ENCODE measurements at places on chromosomes 6 and 20.

GRCh38 chr6:133683308-133683580 is 205.7 kb upstream of the TCF21 start:
- no peak for DNase-seq

- DNase-seq: no peak
Observed at GRCh38 chr20:59832406-59833363, 100.8 kb downstream of the SYCP2 start.

GRCh38 chr6:1424306-1424927 is 35.0 kb downstream of the FOXF2 start:
- peak; percentile 62 for DNase-seq

DNA sequence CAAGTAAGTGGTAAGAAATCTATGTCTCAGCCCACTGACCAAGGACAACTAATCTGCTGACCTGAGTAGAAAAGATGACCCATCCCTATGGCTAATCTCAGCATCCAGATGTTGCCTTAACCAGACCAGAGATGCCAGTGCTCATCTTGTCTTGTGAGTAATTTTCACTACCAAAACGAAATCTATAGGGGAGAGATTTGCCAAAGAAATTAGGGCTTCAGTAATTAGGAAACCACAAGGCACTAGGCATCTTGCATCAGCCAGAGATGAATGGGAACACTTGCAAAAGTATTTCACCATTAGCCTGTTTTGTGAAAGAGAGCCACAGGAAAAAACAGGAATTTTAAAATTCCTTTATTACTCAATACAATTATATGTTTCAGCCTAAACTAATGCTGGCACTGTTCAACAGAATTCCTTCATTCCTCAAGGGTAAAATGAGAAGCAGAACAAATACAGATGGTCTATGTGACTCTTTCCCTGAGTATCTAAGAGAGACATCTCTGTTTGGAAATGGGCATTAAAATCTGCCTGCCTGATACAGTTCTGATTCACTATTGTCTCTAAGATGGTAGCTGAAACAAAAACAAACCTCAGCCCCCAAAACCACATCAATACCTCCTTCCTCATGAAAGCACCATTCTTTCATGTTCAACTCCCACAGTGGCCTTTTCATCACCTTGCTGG is 87.8 kb downstream of the GMDS start:
- DNase-seq: no peak

GRCh38 chr6:133951227-133951626 is 1.8 kb upstream of the TBPL1 start:
- DNase-seq: no peak

DNA sequence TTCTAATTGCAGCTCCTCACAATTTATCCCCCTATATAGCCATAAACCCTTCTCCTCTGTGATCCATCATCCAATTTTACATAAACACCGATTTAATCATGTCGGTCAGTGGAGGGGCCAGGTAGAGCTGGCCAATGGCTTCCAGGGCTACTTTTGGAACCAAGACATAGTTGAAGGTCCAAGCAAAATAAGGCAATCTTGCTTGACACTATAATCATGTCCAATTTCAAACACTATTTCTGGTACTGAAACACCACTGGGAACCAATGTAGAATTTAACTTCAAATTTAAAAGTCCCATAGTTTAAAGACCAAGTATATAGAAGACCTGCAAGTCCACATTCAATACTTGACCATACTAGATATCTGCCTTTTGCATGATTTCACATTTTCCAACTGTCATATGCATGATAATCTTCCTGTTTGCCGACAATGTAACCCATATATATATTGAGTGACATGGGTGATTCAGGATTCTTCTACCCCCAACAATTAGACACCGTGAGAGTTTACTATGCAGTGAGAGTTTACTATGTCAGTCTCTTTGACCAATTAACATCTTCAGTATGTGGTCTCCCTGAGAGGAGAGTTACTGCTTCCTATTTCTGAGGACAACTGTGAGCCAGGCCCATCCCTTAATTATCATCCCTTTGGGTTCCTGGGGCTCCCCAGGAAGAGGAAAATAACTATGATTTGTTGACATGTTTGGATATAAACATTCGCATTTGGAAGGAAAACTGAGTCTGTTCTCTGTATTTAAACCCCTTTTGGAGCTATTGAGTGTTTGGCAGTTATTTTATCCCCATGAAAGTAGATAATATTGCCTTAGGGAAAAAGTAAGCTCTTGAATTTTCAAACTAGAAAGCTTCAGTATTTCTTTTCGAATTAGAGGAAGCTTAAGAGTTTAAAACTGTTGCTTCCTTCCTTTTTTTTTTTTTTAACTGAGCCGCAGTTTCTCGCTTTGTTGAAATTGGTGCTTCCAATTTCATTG is 31.8 kb downstream of the SAMD3 start:
- no peak for DNase-seq

GRCh38 chr20:14782731-14783130 is 445.3 kb upstream of the FLRT3 start:
- DNase-seq: no peak

GRCh38 chr6:45504947-45505346 is 127.2 kb upstream of the SUPT3H start:
- no peak for DNase-seq

DNA sequence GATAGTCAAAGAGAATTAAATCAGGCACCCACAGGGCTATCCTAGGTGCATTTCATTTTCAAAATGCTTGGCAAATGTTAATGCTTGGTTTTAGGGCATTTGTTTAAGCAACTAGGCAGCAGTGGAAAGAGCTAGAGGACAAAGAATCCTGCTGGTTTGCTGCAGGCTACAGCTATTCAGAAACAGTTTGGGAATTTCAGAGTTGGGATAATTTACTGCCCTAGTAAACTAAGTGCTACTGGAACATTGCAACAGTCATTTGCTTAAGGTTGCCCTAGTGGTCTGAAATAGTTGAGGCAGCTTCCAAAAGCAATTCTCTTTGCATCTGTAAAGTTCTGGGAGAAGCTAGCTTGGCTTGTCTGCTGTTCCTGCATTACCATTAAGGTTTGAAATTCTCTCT is 312.7 kb downstream of the LAMA2 start:
- DNase-seq: no peak

DNA sequence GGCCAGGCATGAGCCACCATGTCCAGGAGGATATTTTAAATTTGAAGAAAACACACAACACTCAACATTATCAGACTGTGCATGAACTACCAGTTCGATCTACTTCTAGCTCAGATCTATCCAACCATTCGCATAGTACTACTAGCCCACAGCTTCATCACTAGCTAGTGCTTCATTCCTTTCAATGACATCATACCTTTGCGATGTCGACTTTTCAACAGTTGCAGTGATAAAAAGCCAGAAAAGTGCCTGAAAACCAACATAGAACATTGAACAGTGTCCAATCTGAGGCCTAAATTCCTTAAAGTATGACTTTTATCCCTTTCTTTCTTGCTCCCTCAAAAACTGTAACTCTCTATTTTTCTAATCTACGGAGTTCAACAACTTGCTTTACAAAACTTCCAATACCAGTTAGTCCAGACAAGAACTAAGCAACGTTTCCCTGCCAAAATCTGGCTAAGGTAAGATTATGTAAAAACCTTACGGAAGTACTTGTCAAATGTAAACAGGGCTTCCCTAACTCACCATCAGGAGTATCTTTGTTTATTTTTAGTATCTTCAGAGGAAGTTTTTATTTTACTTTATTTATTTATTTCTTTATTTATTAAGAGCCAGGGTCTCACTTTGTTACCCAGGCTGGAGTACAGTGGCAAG is 434.0 kb upstream of the JARID2 start:
- no peak for DNase-seq

- no peak for DNase-seq
Observed at GRCh38 chr20:31839782-31840487, 5.5 kb downstream of the FOXS1 start.

DNA sequence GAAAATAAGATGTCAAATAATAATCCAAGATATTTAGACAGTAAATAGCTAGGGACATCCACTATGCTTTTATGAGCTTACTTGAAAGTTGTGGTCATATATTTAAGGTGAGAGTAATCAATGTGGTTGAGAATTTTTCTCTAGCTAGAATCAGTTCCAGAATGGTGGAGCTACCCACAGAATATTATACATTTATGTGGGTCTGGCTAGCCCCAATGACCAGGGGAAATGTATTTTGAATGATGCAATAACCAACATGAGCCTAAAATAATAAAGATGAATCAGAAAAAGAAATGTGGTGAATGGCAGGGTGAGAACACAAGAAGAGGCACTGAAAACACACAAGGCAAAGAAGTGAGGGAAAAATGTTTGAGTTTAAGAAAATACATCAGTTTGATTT is 325.7 kb downstream of the TBC1D32 start:
- no peak for DNase-seq

DNA sequence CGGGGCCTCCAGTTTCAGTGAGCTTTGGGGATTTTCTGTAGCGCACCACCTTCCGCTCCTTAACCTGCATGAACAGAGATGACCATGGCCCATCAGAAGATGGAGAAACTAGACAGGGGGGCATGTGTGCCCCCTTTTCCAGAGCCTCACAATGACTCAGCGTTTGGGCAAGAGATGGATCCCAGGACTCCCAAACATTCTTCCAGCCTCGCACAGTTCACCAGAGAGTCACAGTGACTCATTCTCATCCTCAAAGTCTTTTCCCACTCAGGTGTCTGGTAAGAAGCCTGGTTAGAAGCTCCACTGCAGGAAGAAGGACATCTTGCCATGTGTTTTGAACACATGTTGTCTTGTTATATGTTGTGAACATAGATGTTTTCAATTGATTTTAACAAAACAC is 76.2 kb upstream of the FRMD1 start:
- no peak for DNase-seq

- DNase-seq: no peak
Observed at GRCh38 chr6:72975352-72975752, 249.9 kb downstream of the KHDC1L start.

GRCh38 chr20:47413189-47413588 is 56.7 kb upstream of the ZMYND8 start:
- DNase-seq: no peak

DNA sequence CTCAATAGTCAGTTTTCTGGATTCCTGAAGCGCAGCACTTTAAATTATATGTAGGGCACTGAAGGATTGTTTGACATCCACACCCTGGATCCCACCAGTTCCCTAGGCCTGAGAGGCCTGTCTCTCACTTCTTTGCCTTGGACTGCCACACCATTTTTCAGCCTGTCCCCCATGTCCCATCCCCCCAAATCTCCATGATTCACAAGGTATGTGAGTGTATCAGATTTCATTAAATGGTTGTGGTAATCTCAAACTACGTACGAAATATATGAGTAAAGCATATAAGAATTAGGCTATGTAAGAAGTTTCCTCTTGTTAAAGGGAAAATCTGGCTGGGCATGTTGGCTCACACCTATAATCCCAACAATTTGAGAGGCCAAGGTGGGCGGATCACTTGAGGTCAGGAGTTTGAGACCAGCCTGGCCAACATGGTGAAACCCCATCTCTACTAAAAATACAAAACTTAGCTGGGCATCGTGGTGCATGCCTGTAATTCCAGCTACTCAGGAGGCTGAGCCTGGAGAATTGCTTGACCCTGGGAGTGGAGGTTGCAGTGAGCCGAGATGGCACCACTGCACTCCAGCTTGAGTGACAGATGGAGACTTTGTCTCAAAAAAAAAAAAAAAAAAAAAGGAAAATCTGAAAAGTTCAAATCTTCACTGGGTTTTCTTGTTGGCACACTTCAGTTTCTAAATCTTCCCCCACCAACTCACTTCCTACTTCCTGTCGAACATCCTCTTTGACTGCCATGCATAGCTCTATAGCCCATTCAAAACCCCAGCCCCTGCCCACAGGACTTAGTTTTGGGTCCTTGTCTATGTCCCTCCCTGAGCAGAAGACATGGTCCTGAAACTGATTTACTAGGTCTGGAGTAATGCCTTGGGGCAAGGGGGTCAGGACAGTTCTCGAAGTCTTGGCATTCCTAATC is 97.3 kb upstream of the SHLD1 start:
- DNase-seq: no peak

- DNase-seq: peak; percentile 89
Observed at GRCh38 chr6:30219244-30219643, 6.0 kb upstream of the TRIM26 start.

DNA sequence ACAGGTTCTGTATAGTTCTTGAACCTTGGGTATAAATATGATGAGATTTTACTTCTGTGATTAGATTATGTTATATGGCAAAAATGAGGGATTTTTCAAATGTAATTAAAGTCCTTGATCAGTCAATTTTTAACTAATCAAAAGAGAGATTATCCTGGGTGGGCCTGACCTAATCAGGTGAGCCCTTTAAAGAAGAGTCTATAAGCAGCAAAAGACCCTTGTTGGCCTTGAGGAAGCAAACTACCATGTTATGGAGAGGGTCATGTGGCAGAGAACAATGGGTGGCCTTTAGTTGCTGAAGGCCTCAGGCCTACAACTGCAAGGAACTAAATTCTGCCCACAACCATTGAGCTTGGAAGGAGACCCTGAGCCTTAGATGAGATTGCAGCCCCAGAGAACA is 102.5 kb upstream of the RIPOR2 start:
- no peak for DNase-seq

DNA sequence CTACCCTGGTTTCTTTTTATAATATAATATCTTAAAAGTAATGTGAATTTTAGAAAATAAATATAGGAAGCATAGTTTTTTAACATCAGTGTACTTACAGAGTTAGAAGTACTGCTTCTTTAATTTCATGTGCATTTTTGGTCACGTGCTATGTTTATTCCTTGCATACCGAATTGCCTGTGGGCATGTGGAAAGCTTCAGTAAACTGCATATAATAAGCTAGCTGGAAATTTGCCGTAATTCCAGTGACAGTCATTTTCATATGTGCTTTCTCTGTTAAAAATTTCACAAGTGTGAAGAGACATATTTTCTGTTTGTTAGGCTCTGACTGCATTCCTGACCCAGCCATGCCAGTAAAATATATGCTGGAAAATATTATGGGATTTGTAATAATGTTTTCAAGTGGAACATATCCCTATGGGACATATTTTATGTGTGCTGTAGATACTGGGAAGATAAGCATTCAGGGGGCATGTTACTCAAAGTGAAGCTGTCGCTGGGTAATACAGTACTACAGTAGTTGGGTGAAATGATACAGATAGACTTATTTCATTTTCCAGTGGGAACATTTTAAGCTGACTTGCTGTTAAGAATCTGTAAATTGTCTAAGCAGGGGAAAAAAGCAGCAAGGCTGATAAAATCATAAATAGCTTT is 616.7 kb downstream of the FRK start:
- no peak for DNase-seq

DNA sequence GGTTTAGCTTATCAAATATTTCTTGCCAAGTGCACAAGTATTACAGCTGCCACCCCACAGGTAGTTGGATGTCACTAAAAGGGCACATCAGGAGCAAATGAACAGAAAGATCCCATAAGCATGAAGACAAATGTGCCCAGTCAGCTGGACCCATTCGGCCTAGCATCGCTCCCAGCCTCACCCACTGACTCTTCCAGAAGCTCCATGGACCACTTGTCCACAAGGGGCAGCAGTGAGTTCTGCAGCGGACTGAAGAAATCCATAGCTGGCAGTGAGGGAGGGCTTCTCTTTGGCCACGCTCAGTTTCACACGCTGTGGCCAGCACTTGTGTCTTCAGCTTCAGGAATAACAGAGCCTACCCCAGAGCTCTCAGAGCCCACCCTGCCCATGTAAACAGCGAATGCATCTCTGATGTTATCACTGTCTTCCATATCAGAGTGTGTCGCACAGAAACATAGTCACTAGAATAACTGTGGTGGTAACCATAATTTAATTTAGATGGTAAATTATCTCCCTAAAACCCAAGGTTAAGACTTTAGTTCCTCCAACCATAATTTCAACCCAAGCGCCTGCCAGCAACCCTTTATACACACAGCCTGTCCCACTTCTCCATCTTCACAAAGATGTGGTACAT is 15.8 kb downstream of the CGA start:
- peak; percentile 84 for DNase-seq

- DNase-seq: no peak
Observed at GRCh38 chr6:15516923-15517560, 145.8 kb downstream of the DTNBP1 start.

GRCh38 chr6:22254886-22255285 is 42.0 kb downstream of the PRL start:
- no peak for DNase-seq
